Colonic mucosa (tissue), 4 donors: ENCODE measurements at places on chromosomes 11 and 22.

- peak; percentile 38 for DNase-seq
- no peak overlapping the region for H3K27ac ChIP-seq
- no peaks in the 10 kb centered on the region for H3K27me3 ChIP-seq
- H3K4me1 ChIP-seq: no peaks in the 10 kb centered on the region
Observed at GRCh38 chr11:120985718-120986569, 38.0 kb upstream of the TBCEL start.

DNA sequence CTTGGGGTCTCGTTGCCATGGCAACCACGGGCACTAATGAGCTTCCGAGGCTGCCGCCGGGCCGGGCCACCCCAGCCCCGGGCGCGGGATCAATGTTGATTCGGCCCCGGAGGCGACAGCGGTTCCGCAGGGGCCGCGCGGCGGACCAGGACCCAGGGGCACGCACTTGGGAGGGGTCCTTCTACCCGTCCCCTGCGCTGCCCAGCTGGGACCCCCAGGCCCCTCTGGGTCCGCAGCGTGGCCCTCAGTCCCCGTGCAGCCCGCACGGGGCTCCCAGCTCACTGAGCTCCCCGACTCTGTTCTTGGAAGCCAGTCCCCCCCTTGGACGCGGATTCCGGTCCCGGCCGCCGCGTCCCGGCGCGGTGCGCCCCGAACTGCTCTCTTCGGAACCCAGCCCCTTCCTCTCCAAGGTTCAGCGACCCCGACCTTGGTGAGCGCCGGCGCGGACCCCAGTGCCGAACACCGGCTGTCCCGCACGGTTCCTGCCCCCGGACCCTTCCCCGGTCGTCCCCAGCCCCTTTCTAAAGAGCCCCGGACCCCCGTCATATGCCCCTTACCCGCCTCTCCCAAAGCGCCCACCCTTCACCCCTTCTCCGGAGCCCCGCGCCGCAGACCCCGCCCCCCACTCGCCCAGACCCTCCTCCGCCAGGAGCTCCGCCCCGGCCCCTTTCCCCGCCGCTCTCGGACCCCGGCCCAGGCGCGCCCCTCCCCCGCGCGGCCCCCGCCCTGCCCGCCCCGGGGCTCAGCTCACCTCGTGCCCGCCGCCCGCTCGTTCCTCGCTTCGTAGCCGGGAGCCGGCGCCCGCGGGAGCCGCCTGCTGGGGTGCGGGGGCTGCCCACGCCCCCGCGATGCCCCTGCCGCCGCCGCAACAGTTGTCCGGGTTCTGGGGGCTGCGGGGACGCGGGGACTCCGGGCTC, 18.3 kb upstream of the SHISAL1 start:
- H3K27me3 ChIP-seq: peaks cover 30% of the 10 kb centered on the region
- peak overlapping the region; percentile 13 for H3K4me3 ChIP-seq
- no peaks in the 10 kb centered on the region for H3K36me3 ChIP-seq
- DNase-seq: no peak
- H3K4me1 ChIP-seq: no peaks in the 10 kb centered on the region

DNA sequence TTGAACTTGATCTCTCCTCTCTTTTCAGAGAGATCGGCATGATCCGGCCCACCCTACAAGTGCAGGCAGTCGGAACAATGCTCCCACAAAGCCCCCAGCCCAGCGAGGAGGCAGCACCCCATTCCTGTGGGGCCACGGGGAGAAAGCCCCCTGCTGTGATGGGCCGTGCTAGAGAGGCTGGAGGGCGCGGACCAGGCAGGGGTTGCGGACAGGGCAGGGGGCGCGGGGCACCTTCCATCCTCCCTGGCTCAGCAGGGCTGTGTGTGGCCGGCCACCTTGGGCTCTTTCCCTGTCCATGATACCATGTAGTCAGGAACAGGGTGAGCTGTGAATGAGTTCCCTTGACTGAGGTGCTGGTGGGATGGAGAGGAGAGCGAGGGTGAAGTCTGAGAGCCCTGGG, 379.8 kb downstream of the BRD1 start:
- no peaks in the 10 kb centered on the region for H3K36me3 ChIP-seq
- H3K4me3 ChIP-seq: no peak overlapping the region
- H3K4me1 ChIP-seq: no peaks in the 10 kb centered on the region
- H3K27me3 ChIP-seq: no peaks in the 10 kb centered on the region
- no peak for DNase-seq
- H3K27ac ChIP-seq: no peak overlapping the region

DNA sequence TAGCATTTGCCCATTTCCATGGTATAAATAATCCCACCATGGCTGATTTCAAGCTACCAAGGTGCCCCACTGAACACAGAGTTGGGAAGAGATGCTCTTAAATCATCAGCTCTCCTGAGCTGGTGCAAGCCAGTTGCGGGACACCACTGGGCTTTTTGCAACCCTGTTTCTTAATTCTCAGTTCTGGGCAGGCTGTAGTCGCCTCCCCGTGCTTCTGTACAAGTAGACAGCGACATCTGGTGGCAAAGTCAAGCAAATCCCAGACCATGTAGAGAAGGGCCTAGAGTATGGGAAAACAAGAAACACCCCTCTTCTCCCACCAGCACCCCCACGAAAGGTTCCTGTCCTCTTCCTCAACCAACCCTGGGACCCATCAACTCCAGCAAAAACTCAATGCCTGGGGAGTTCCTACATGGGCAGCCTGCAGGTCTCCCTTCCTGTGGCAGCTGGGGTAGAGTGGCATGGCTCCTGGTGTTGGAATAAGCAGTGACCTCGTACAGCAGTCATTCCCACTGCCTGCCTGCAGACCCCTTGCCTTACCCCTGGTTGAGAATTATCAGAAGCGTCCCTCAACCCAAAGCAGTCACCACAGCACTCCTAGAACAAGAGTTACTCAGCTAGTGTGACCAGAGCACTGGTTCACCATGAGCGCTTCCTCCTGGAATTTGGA, 68.4 kb downstream of the IGLL5 start:
- no peaks in the 10 kb centered on the region for H3K4me1 ChIP-seq
- no peaks in the 10 kb centered on the region for H3K27me3 ChIP-seq
- H3K36me3 ChIP-seq: no peaks in the 10 kb centered on the region
- H3K4me3 ChIP-seq: no peak overlapping the region
- no peak overlapping the region for H3K27ac ChIP-seq
- peak; percentile 71 for DNase-seq

GRCh38 chr11:42772886-42773285, 538.9 kb upstream of the API5 start:
- H3K27me3 ChIP-seq: no peaks in the 10 kb centered on the region
- H3K4me1 ChIP-seq: no peaks in the 10 kb centered on the region
- no peak overlapping the region for H3K27ac ChIP-seq
- H3K36me3 ChIP-seq: no peaks in the 10 kb centered on the region
- DNase-seq: no peak

GRCh38 chr22:28410050-28410816, 269.4 kb downstream of the TTC28 start:
- no peak overlapping the region for H3K27ac ChIP-seq
- DNase-seq: no peak
- no peaks in the 10 kb centered on the region for H3K27me3 ChIP-seq
- H3K4me1 ChIP-seq: no peaks in the 10 kb centered on the region
- no peaks in the 10 kb centered on the region for H3K36me3 ChIP-seq

GRCh38 chr11:77660947-77661346, 23.4 kb upstream of the CLNS1A start:
- H3K27ac ChIP-seq: no peak overlapping the region
- H3K27me3 ChIP-seq: no peaks in the 10 kb centered on the region
- no peaks in the 10 kb centered on the region for H3K36me3 ChIP-seq
- DNase-seq: no peak

- peak overlapping the region; percentile 84 for H3K4me3 ChIP-seq
- no peaks in the 10 kb centered on the region for H3K27me3 ChIP-seq
- peak overlapping the region; percentile 84 for H3K27ac ChIP-seq
- peaks cover 26% of the 10 kb centered on the region for H3K4me1 ChIP-seq
Observed at GRCh38 chr11:1308743-1309497, 512 bp downstream of the TOLLIP start.

- H3K36me3 ChIP-seq: no peaks in the 10 kb centered on the region
- no peak overlapping the region for H3K4me3 ChIP-seq
- H3K4me1 ChIP-seq: no peaks in the 10 kb centered on the region
- H3K27me3 ChIP-seq: no peaks in the 10 kb centered on the region
Observed at GRCh38 chr11:22581354-22582150, 44.1 kb downstream of the FANCF start.

GRCh38 chr11:21911061-21911460, 281.8 kb upstream of the ANO5 start:
- DNase-seq: no peak
- H3K36me3 ChIP-seq: no peaks in the 10 kb centered on the region
- no peak overlapping the region for H3K27ac ChIP-seq

DNA sequence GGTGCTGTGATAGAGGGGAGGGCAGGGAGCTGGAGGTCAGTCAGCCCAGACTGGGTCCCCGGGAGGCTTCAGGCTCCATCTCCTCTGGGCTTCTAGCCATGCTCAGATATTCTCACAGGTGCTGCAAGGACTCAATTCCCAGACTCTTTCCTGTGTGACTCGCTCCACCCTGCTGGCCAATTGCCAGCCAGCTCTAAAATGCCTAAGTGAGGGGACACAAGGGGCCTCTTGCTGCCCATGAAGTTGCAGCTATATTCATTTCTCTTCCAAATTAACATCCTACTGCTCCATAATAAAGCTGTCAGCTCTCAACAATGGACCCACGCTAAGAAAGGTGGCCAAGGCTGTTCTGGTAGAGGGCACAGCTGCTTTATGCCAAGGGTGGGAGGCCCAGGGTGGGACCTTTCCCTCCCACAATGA, 101.5 kb downstream of the PLEKHA7 start:
- H3K4me1 ChIP-seq: no peaks in the 10 kb centered on the region
- H3K36me3 ChIP-seq: no peaks in the 10 kb centered on the region
- H3K4me3 ChIP-seq: no peak overlapping the region
- DNase-seq: peak; percentile 36
- H3K27ac ChIP-seq: no peak overlapping the region

- no peaks in the 10 kb centered on the region for H3K4me1 ChIP-seq
- H3K27me3 ChIP-seq: no peaks in the 10 kb centered on the region
- no peak overlapping the region for H3K27ac ChIP-seq
- no peak for DNase-seq
Observed at GRCh38 chr11:101516546-101516945, 67.3 kb downstream of the TRPC6 start.

GRCh38 chr22:39959640-39960447, at the start of gene TMA7B:
Gene TMA7B, plus strand, starts transcription at chr22:39960397. Its CDS starts 3,978 bp downstream, at chr22:39964375.
- no peak within 1 kb of the TSS for H3K4me3 ChIP-seq
- H3K27ac ChIP-seq: no peak within 1 kb of the TSS
- no peaks in the 10 kb centered on the region for H3K36me3 ChIP-seq
- no peak for DNase-seq
- H3K27me3 ChIP-seq: no peaks in the 10 kb centered on the region
- no peaks in the 10 kb centered on the region for H3K4me1 ChIP-seq

DNA sequence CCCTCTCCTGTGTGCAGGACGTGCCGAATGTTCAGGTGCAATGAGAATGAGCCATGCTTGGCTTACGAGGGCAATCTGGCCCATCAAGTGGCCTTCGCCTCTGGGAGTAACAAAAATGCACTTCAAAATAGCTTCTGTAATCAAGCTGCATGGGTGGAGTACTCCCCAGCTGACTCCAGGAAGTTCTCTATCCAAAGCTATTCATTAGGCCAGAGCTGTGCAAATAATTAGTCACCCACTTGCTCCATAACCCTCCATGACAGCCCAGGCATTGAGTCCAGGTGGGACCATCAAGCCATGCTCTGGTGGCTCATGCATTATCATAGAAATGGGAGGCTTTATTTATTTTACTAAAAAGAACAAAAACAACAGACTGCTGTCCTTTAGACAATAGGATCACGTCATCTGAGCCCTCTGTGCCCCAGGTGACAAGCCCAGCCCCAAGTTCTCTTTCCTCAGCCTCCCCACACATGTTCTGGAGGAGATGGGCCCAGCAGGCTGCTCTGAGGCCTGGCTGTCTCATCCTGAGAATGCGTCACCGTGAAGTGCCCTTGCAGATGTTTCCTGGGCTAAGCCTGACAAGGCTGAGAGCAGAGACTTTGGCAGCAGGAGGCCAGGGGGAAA, 244.7 kb downstream of the ETS1 start:
- H3K27ac ChIP-seq: peak overlapping the region; percentile 62
- no peaks in the 10 kb centered on the region for H3K36me3 ChIP-seq
- no peaks in the 10 kb centered on the region for H3K27me3 ChIP-seq
- H3K4me1 ChIP-seq: no peaks in the 10 kb centered on the region

- no peaks in the 10 kb centered on the region for H3K27me3 ChIP-seq
- H3K4me3 ChIP-seq: no peak overlapping the region
- H3K36me3 ChIP-seq: no peaks in the 10 kb centered on the region
- no peak for DNase-seq
- H3K27ac ChIP-seq: no peak overlapping the region
- no peaks in the 10 kb centered on the region for H3K4me1 ChIP-seq
Observed at GRCh38 chr11:59267736-59268475, 55.2 kb upstream of the MPEG1 start.

DNA sequence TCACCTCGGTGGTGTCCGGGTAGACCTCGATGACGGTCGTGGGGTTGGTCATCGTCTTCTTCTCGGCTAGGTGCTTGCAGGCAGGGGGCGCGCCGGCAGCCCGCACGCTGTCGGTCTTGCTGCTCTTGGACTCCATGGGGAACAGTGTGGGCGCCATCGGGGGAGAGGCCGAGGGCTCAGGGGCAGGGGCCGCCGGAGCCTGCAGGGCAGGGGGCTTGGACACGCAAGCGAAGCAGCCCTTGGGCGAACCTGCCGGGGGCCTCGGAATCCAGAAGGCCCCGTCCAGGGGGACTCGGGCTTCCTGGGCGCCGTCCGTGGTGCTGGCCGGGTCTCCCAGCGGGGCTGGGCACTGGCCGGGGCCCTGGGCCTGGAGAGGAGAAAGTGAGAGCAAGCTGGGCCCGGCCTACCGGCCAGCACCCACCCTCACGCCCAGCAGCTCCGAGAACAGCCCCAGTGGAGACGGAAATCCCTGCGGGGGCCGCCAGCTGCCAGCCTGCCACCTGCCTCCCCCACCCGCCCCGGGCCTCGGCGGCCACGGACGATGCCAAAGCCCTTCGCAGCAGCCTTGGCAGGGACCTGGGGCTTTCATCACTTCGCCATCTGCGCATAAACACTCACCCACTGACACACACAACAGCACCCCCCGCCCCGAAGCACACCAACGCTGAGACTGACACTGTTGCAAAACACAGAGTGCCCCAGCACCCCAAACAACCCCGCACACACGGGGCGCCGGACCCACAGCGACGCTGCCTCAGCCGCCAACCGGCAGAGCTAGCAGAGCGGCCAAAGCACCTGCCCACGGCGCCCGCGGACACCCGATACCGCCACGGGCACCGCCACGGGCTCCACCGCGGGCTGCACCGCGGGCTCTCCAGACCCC, 2.4 kb downstream of the IFITM10 start:
- H3K36me3 ChIP-seq: no peaks in the 10 kb centered on the region
- H3K4me1 ChIP-seq: no peaks in the 10 kb centered on the region
- peaks cover 14% of the 10 kb centered on the region for H3K27me3 ChIP-seq
- H3K27ac ChIP-seq: no peak overlapping the region
- no peak overlapping the region for H3K4me3 ChIP-seq
